PC-3 (cell line): ENCODE measurements at places on chromosomes 6 and 20.

- no peak for DNase-seq
Measured at GRCh38 chr6:79468116-79468515, 69.1 kb downstream of the LCA5 start.

DNA sequence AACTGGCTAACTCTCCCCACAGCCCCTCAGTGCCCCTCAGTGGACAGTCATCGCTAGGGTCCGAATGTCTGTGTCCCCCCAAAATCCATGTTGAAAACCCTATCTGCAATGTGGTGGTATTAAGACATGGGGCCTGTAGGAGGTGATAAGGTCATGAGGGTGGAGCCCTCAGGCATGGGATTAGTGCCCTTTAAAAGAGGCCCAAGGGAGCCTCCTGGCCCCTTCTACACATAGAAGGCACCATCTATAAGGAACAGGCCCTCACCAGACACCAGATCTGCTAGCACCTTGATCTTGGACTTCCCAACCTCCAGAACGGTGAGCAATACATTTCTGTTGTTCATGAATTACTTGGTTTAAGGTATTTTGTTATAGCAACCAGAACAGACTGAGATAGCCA lies 6.7 kb upstream of the TRAF3IP2 start:
- DNase-seq = no peak

DNA sequence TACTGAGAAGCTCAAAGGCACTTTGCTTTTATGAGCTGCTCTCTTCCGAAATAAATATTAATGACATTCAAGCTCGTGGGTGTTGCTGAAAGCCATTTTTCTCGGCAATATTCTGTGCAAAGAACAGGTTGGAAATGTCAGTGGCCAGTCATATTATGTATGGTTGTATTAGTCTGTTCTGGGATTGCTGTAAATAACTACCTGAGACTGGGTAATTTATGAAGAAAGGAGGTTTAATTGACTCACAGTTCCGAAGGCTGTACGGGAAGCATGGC lies 32.1 kb downstream of the TUBB2B start:
- DNase-seq = no peak

DNA sequence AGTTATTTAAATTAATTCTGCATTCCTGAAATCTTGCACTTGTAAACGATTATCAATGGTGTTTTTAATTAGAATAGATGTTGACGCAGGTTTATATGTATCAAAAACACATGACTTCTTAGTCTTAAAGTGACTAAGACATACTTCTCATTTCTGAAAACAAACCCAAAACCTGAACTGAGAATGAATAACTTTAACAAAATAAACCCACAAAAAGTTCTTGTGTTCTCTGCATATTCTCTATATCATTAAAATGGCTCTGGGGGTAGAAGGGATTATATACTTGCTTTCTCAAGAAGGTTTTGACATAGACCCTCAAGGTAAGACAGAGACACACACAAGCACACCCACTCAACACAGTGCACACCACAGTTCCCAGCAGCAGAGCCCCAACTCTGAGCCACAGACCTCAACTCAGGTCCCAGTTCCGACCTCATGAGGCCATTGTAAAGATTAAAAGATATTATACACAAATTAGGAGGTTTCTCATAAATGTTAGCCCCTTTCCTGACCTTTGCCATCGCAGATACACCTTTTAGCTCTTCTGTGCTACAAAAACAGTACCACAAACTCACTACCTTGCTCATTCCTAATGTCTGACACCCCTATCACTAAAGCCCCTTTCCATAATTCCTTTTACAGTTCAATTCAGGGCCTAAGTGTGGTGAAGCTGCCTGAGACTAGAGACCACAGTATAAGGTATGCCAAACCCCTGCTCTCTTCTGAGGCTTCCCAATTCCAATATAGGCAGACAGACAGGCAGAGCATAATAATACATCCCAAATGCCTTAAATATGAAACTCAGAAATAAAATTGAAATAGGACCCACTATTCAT lies 267.8 kb downstream of the PTPRK start:
- no peak for DNase-seq

DNA sequence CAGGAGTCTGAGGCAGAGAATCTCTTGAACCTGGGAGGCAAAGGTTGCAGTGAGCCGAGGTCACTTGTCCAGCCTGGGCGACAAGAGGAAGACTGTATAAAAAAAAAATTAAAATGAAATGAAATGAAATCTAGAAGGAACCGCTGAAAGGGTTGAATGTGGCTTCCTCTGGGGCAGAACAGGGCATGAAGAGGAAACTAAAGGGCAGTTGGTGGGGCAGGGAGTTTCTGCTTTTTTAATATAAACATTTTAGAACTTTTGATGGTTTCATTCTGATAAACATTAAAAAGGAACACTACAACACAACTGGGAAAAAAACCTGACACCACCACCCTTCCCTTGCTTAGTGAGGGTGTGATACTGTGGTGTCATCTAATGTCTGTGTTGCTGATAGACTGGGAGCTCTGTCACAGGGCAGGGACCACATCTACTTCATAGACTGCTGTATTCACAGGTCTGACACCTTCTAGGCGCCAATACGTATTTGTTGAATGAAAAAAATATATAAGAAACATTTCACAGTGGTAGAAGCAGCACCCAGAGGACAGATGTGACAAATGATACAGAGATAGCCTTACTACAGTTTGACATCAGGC lies 128.9 kb downstream of the ADAT2 start:
- no peak for DNase-seq

DNA sequence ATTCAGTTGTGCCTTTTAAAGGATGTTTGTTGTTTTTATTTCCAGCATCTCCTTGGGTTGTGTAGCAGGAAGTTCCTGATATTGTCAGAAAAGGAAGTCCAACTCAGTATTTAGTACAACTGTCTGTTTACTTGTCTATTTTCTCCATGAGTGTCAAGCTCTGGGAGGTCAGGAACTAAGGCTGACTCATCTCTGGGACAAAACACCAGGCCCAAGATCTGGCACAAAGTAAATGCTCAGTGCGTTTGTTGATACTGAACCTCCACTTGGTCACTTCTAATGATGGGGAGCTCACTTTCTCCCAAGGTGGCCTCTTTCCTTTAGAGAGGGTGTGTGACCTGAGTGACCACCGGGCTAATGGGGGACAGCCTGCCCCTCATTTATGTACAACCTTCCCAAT lies 12.6 kb upstream of the PIGU start:
- peak; percentile 70 for DNase-seq

- peak; percentile 42 for DNase-seq
Measured at GRCh38 chr6:131379948-131380347, 193.1 kb upstream of the ARG1 start.

GRCh38 chr6:93418408-93419303 lies 703 bp downstream of the EPHA7 start:
- DNase-seq = peak; percentile 13

GRCh38 chr6:88609983-88610382 lies 353.4 kb downstream of the RNGTT start:
- DNase-seq = no peak

GRCh38 chr6:1267790-1268762 lies 43.8 kb upstream of the FOXQ1 start:
- DNase-seq = no peak

- DNase-seq = no peak
Measured at GRCh38 chr6:133504158-133504557, 263.0 kb downstream of the EYA4 start.

GRCh38 chr6:33727932-33728331 lies 16.4 kb upstream of the UQCC2 start:
- no peak for DNase-seq

GRCh38 chr20:54084727-54085388 lies 14.5 kb upstream of the BCAS1 start:
- peak; percentile 92 for DNase-seq

DNA sequence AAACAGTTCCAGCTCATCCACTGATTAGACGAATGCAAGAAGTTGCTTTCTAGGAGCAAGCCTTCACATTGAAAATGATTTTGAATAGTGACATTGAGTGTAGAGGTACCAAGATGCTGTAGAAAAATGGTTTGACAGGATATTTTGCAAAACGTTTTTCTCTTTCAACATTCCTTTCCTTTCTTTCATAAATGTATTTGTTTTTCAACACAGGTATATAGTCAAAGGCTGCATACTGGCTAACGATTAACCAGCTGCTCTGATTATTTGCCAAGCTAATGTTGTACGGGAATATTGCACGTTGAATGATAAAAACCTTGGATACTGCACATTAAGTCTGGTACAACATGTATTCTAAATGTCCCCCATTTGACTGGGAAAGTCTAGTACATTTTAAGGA lies 78.8 kb upstream of the TENT5A start:
- DNase-seq = no peak

GRCh38 chr6:79818471-79818870 lies 128.9 kb downstream of the ELOVL4 start:
- DNase-seq = no peak

DNA sequence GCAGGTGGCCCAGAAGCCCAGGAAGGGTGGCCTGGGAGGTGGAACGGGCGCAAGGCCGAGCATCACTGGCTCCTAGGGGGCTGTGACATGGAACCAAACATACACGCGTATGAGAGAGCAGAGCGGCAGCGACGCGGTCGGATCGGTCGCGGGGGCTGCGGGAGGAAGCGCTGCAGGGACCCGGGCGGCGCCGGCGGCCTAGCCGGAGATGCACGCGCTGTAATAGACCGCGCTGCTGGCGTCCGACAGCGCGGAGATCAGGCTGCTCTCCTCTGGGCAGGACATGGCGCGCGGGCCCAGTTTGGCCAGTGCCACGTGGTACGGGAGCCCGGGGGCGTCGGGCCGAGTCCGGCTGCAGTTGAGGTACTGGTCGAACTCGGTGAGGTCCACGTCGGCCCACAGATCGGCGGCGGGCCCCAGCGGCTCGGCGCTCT lies 1.5 kb downstream of the SOX18 start:
- DNase-seq = no peak

- no peak for DNase-seq
Measured at GRCh38 chr20:33670715-33671499, 3.3 kb downstream of the NECAB3 start.
